ENCODE measurements at places on chromosomes 6 and 20.

- peaks cover 32% of the 10 kb centered on the region for H3K27me3 ChIP-seq
- DNase-seq, result peak; percentile 58
- H3K36me3 ChIP-seq, result peaks cover 6% of the 10 kb centered on the region
- H3K4me1 ChIP-seq, result peaks cover 10% of the 10 kb centered on the region
- H3K27ac ChIP-seq, result no peak overlapping the region
Observed at GRCh38 chr20:50460608-50461267, 49.4 kb upstream of the PTPN1 start.

- H3K27ac ChIP-seq, result peak overlapping the region; percentile 70
- H3K4me1 ChIP-seq, result peaks cover 6% of the 10 kb centered on the region
- DNase-seq, result peak; percentile 48
- H3K4me3 ChIP-seq, result peak overlapping the region; percentile 86
Observed at GRCh38 chr20:25987073-25987927, 290.6 kb upstream of the ZNF337 start.

- H3K4me1 ChIP-seq, result no peaks in the 10 kb centered on the region
- no peak overlapping the region for H3K4me3 ChIP-seq
- no peaks in the 10 kb centered on the region for H3K36me3 ChIP-seq
- peaks cover 28% of the 10 kb centered on the region for H3K27me3 ChIP-seq
Observed at GRCh38 chr20:787825-788224, 19.5 kb upstream of the SLC52A3 start.

- no peaks in the 10 kb centered on the region for H3K27me3 ChIP-seq
- H3K4me3 ChIP-seq, result no peak overlapping the region
- no peak for DNase-seq
- no peak overlapping the region for H3K27ac ChIP-seq
- H3K36me3 ChIP-seq, result no peaks in the 10 kb centered on the region
- no peaks in the 10 kb centered on the region for H3K4me1 ChIP-seq
Observed at GRCh38 chr6:72037006-72037405, 150.7 kb downstream of the RIMS1 start.

DNA sequence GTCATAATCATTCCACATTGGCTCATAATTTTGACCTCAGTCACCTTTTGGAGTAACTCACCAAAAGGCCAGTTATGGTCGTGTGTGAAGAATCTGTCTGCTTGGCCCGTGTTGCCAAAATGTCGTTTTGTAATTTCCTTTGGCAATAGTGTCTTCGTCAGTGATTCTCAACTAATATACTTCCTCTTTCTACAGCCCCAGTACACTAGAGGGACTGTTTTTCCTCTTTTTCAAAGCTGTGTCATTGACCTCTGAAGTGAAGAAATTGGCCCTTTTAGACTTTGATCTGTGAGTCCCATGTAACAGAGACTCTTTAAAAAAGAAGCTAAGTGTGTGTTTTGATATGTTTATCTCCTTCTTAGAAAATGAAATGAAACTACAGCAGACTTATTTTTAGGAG is 5.2 kb downstream of the FOXO3 start:
- peak overlapping the region; percentile 89 for H3K27ac ChIP-seq
- peak overlapping the region; percentile 25 for H3K4me3 ChIP-seq
- H3K27me3 ChIP-seq, result no peaks in the 10 kb centered on the region
- DNase-seq, result no peak

- H3K36me3 ChIP-seq, result peaks cover 7% of the 10 kb centered on the region
- H3K4me1 ChIP-seq, result peaks cover 5% of the 10 kb centered on the region
- H3K27me3 ChIP-seq, result no peaks in the 10 kb centered on the region
- DNase-seq, result no peak
- no peak overlapping the region for H3K4me3 ChIP-seq
- H3K27ac ChIP-seq, result no peak overlapping the region
Observed at GRCh38 chr6:149783551-149783950, 34.0 kb downstream of the PCMT1 start.

DNA sequence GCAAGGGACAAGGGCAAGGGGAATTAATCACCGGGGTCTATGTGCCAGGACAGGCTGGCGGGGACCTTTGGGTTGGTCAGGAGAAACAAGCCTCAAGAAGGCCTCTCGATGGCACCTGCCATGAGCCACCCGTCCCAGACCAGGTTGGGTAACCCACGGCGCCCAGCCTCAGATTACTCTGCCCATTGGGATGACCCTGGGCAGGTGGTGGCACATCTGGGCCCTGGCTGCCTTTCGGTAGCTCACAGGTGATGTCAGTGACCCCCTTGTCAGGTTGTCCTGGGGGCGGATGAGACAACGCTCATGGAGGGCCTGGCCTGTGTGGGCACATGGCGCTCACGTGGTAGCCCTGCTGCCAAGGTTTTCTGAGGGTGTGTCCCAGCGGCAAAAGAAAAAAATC is 152.2 kb downstream of the SYCP2 start:
- H3K4me3 ChIP-seq, result no peak overlapping the region
- no peaks in the 10 kb centered on the region for H3K4me1 ChIP-seq
- H3K27ac ChIP-seq, result no peak overlapping the region
- no peak for DNase-seq
- H3K27me3 ChIP-seq, result peaks cover 28% of the 10 kb centered on the region

DNA sequence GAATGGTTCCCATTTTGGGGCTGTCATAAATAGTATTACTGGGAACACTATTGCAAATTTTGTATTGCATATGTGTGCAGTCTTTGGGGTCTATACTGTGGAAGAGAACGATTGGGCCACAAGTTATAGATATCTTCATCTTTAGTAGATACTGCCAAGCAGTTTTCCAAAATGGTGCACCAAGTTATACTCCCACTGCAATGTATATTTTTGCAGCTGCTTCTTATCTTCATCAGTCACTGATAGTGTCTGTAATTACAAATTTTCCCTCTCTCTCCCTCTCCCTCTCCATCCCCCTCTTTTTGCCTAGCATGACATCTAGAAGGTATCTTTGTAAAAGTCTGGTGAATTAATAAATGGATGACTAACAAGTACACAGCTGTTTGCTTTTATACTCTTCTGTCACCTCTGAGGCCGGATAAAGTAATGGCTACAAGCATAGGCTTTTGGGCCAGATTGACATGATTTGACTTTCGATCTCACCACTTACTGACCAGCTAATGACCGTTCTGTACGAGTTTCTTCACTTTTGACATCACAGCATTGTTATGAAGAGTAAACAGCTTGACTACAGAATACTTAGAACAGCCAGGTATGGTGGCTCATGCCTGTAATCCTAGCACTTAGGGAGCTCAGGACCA is 113.3 kb upstream of the SLC2A12 start:
- H3K4me3 ChIP-seq, result no peak overlapping the region
- no peak for DNase-seq
- peaks cover 6% of the 10 kb centered on the region for H3K36me3 ChIP-seq
- no peak overlapping the region for H3K27ac ChIP-seq
- peaks cover 4% of the 10 kb centered on the region for H3K4me1 ChIP-seq
- no peaks in the 10 kb centered on the region for H3K27me3 ChIP-seq

GRCh38 chr20:47148059-47148458 is 208.4 kb downstream of the ZMYND8 start:
- H3K36me3 ChIP-seq, result no peaks in the 10 kb centered on the region
- H3K27me3 ChIP-seq, result peaks cover 49% of the 10 kb centered on the region
- no peak overlapping the region for H3K27ac ChIP-seq
- H3K4me1 ChIP-seq, result no peaks in the 10 kb centered on the region

DNA sequence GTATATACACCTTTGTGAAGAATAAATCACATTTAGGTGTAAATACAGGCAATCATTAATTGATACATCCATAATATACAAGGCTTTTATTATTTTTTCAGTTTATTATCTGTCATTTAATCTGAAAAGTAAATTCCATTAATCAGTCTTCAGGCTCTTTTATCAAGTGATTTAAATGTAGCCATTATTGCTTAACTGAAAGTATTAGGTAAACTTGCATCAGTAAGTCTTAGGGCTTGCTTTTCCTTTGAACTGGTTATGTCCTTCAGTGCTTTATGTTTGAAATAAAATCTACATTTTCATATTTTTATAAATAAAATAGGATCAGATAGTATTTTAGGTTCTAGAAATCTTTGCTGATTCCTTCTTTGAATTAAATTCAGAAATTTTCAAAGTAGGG is 4.1 kb downstream of the TPBG start:
- H3K4me1 ChIP-seq, result peaks cover 21% of the 10 kb centered on the region
- H3K4me3 ChIP-seq, result no peak overlapping the region
- H3K27me3 ChIP-seq, result peaks cover 28% of the 10 kb centered on the region
- DNase-seq, result no peak
- H3K27ac ChIP-seq, result no peak overlapping the region

DNA sequence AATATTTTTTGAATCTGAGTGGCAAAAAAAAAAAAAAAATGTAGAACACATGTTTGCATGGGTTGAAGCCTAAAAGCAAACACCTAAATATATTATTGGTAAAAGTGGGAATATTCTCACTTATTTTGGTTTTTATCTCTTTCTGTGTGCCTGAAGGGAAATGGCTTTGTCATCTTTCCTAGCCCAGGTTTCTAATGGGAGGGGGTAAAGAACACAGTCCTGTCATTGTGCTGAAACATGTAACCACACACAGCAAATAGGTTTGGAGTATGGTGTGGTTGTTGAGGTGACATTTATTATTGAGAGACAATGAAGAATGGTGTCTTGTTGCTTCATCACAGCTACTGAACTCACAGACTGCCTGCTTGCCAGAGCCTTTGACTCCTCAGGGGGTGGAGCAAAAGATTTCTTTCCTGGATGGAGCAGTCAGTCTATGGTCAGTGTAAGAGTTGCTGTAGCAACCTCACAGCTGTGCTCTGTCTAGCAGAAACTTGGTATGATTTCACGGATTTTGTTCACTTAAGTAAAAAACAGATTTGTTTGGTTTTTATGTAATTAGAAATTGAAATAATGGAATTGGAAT is 70.2 kb downstream of the CEP57L1 start:
- DNase-seq, result no peak
- H3K36me3 ChIP-seq, result peaks cover 3% of the 10 kb centered on the region
- H3K4me3 ChIP-seq, result no peak overlapping the region
- H3K4me1 ChIP-seq, result no peaks in the 10 kb centered on the region
- H3K27ac ChIP-seq, result no peak overlapping the region

- peaks cover 2% of the 10 kb centered on the region for H3K36me3 ChIP-seq
- no peak overlapping the region for H3K4me3 ChIP-seq
- no peak for DNase-seq
- H3K27me3 ChIP-seq, result peaks cover 41% of the 10 kb centered on the region
- no peaks in the 10 kb centered on the region for H3K4me1 ChIP-seq
- H3K27ac ChIP-seq, result no peak overlapping the region
Observed at GRCh38 chr6:125182237-125183008, 28.9 kb downstream of the TPD52L1 start.

DNA sequence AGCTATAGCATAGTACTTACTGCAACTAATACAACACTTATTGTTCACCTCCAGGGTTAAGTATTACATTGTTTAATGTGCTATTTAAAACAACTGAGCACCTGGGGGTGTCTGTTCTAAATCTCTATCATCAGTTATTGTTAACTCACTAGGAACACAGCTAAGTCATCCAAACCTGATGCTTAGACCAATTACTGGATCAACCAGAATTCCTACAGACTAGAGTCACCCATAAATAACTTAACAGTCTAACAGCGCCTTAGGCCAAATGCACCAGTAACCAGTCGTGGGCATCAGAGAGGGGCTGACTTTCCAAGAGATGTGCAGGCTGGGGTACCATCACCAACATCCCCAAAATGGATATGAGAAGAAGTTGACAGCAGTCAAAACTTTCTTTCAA is 110.7 kb downstream of the ADTRP start:
- H3K27ac ChIP-seq, result no peak overlapping the region
- peaks cover 57% of the 10 kb centered on the region for H3K27me3 ChIP-seq
- DNase-seq, result no peak
- H3K4me3 ChIP-seq, result no peak overlapping the region
- no peaks in the 10 kb centered on the region for H3K4me1 ChIP-seq

DNA sequence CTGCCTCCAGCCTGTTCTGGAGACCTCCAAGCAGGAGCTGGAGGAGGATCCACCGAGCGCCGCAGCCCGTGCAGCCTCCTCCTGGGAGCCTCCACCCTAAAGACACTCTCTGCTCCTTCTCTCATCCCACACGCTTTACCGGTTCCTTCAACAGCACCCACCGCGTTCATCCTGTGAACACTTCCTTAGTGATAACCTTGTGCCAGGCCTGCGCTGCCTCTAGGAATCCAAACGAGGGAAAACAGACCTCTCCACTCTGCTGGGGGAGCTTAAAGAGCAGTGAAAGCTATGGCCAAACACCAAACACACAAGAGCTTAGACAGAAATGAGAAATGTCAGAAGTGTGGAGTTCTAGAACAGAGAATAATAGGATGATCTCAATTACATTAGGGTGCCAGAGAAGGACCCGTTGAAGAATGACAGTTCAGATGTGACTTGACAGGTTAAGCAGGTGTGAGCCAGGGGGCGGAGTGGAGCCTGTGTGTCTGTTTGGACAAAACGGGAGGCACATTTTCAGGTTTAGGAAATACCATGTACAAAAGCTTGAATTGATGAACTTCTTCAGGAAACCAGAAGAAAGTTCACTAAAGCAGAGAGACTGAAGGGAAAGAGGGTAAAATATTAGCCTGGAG is 28.5 kb upstream of the HLA-DRB5 start:
- peaks cover 4% of the 10 kb centered on the region for H3K4me1 ChIP-seq
- H3K4me3 ChIP-seq, result peak overlapping the region; percentile 67
- H3K36me3 ChIP-seq, result peaks cover 3% of the 10 kb centered on the region
- no peak for DNase-seq
- H3K27ac ChIP-seq, result no peak overlapping the region

DNA sequence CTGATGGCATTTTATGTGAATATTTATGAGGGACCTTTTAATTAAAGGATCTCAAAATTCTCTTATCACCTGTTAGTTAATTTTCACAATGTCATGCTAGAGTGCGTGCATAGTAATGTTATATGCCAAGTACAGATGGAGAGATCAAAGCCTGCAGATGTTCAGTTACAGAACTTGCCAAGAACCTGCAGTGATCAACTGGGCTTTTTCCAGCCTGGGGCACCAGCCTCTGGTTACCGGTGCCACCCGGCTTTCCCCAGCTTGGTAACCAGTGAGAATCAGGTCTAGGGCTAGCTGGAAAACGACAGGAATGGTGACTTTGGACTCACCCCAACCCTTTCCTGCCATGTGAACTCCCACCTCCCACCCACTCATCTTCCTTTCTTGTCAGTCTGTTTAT is 91.8 kb downstream of the CAP2 start:
- no peak overlapping the region for H3K4me3 ChIP-seq
- no peak for DNase-seq
- no peak overlapping the region for H3K27ac ChIP-seq
- H3K36me3 ChIP-seq, result no peaks in the 10 kb centered on the region

GRCh38 chr20:25076731-25077609 is 5.0 kb downstream of the VSX1 start:
- H3K27ac ChIP-seq, result no peak overlapping the region
- no peak overlapping the region for H3K4me3 ChIP-seq
- no peaks in the 10 kb centered on the region for H3K4me1 ChIP-seq

All from T-helper 17 cell (primary cell).